CD4-positive, CD25-positive, alpha-beta regulatory T cell (primary cell): ENCODE measurements at places on chromosomes 7 and 10. TPM values are rescaled to one million over a fixed set of nuclear protein-coding genes. Genes with fewer than 3 reads are reported as not detected.
A peak's percentile ranks its signal among the peaks of the same experiment; 100 is the strongest.

Gene ZNF212
- polyA plus RNA-seq = 3.3 TPM

Gene SLC26A3
- polyA plus RNA-seq = 0.26 TPM

Gene FBXO24
- 0.26 TPM for polyA plus RNA-seq

Gene CCL24
- not detected for polyA plus RNA-seq

Gene TMEM196
- polyA plus RNA-seq = not detected

Gene CELF2
- polyA plus RNA-seq = 140 TPM

Gene POLR2J3
- 19.9 TPM for polyA plus RNA-seq

Gene FKBP9
- polyA plus RNA-seq = 0.07 TPM

Gene KIN
- 5.5 TPM for polyA plus RNA-seq

GRCh38 chr10:102870221-102870620 is 951 bp downstream of the AS3MT start:
- H3K27me3 ChIP-seq = peaks cover 10% of the 10 kb centered on the region
- no peak for DNase-seq
- peaks cover under 1% of the 10 kb centered on the region for H3K36me3 ChIP-seq
- no peak overlapping the region for H3K4me3 ChIP-seq
- H3K27ac ChIP-seq = no peak overlapping the region
- peaks cover 6% of the 10 kb centered on the region for H3K4me1 ChIP-seq

- peaks cover 3% of the 10 kb centered on the region for H3K27me3 ChIP-seq
- H3K4me1 ChIP-seq = no peaks in the 10 kb centered on the region
- DNase-seq = no peak
- H3K27ac ChIP-seq = no peak overlapping the region
- no peak overlapping the region for H3K4me3 ChIP-seq
These were observed 19.9 kb upstream of the GIMAP8 start for GRCh38 chr7:150430465-150431085.

GRCh38 chr10:71771821-71772617 is 1.3 kb downstream of the VSIR start:
- no peak for DNase-seq
- H3K4me3 ChIP-seq = peak overlapping the region; percentile 98
- H3K36me3 ChIP-seq = peaks cover 19% of the 10 kb centered on the region

GRCh38 chr7:23380556-23380955 is 81.4 kb downstream of the MALSU1 start:
- no peak for DNase-seq
- no peak overlapping the region for H3K27ac ChIP-seq
- H3K27me3 ChIP-seq = peaks cover 4% of the 10 kb centered on the region
- H3K36me3 ChIP-seq = no peaks in the 10 kb centered on the region
- no peak overlapping the region for H3K4me3 ChIP-seq

DNA sequence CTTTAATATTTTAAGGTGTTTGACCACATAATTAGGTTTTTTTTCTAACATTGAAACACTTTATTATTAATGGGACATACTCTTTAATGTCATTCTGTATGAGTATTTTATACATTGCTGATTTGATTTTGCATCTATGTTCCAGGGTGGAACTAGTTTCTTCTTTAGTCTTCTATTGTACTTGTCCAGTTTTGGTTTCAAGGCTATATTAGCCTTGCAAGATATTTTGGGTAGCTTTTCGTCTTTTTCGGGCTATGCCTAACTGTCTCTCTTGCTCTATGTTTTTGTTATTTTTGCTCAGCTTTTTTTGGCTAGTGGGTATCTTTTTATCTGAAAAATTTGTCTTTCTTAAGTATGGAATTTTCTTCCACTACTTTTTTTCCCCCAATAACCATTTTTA is 38.7 kb upstream of the MKX start:
- H3K27me3 ChIP-seq = no peaks in the 10 kb centered on the region
- no peak overlapping the region for H3K27ac ChIP-seq
- H3K4me1 ChIP-seq = no peaks in the 10 kb centered on the region
- no peaks in the 10 kb centered on the region for H3K36me3 ChIP-seq
- DNase-seq = no peak

DNA sequence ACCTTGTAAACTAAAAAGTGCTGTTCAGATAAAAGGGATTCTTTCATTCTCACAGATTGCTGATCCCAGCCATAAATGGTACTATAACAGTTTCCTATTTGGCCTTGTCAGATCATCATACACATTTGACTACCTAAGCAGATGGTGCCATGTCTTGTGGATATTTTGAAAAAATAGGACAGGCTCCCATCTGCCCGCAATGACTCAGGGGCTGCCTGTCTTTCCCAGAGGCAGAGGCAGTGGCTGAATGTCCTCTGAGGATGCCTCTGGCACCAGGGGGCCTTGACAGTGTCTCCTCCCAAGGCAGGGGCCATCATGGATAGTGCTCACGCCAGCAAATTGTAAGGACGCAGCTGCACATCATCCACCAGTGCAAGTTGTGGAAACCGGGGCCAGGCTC is 323.0 kb upstream of the PODXL start:
- H3K36me3 ChIP-seq = no peaks in the 10 kb centered on the region
- H3K4me3 ChIP-seq = no peak overlapping the region
- H3K27ac ChIP-seq = no peak overlapping the region
- no peak for DNase-seq
- H3K4me1 ChIP-seq = no peaks in the 10 kb centered on the region
- H3K27me3 ChIP-seq = no peaks in the 10 kb centered on the region

DNA sequence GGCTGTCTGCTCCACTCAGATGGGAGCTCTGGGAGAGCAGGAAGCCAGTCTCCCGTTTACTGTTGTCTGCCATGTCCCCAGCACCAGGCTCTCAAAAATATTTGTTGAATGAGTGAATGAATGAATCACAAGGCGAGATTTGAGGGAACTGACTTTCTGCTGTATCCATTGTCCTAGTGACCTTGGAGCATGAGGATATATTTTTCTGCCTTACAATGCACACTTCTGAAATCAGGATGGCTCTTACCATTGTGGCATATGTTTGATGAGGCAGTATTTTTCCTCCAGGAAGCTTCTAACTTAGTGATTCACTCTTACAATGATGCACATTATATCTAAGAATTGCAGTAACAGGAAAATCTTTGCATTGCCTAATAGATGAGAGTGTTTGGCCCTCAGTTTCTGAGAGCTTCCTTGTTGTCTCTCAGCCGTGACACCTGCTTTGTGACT is 136.4 kb downstream of the RPS24 start:
- DNase-seq = no peak
- H3K4me1 ChIP-seq = no peaks in the 10 kb centered on the region
- no peaks in the 10 kb centered on the region for H3K27me3 ChIP-seq
- H3K27ac ChIP-seq = no peak overlapping the region
- no peak overlapping the region for H3K4me3 ChIP-seq

GRCh38 chr7:117435475-117436043 is 8.3 kb upstream of the ASZ1 start:
- no peak for DNase-seq
- no peak overlapping the region for H3K4me3 ChIP-seq
- no peak overlapping the region for H3K27ac ChIP-seq
- H3K4me1 ChIP-seq = no peaks in the 10 kb centered on the region

DNA sequence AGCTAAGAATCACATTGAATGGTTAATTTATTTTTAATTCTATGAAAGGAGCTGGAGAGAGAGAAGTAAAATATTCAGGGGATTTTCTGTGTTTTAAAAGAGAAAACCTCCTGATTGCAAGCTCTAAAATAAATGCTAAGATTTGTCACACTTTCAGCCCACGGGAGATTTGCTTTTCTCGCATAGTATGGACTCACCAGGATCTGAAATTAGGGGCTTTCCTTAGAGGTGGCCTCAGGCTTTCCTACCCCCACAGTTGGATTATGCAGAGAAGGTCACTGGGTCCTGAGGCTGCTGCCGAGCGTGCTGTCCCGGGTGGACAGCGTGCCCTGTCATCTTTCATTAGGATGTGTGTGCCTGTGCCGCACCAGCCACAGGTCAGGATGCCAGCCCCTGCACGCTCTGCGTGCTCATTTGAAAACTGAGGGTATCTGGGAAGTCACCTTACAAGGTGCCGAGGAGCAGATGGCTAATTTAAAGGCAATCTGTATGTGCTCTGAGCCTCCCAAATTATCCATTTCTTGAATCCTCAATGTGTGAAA is 258.8 kb downstream of the CELF2 start:
- no peak for DNase-seq
- no peak overlapping the region for H3K4me3 ChIP-seq
- peaks cover 5% of the 10 kb centered on the region for H3K4me1 ChIP-seq
- H3K27me3 ChIP-seq = no peaks in the 10 kb centered on the region

DNA sequence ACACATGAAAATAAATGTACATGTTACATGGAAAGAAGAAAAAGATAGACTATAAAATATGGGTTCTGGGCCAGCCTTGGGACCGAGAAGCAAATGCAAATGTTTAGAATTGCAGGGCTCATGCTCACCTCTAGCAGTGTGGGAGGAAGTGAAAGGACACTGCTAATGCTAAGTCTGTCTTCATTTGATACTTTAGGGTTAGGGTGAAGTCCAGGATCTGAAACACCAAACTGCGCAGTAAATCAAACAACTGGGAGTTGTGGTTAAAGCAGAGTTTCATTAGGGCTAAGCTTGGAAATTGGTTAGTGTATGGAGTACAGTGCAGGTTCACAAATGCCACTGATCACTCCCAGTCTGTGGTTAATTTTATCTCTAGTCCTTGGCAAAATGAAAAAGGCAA is 73.2 kb upstream of the PDK4 start:
- H3K4me3 ChIP-seq = no peak overlapping the region
- no peaks in the 10 kb centered on the region for H3K4me1 ChIP-seq
- H3K27ac ChIP-seq = no peak overlapping the region
- no peaks in the 10 kb centered on the region for H3K36me3 ChIP-seq
- H3K27me3 ChIP-seq = no peaks in the 10 kb centered on the region

DNA sequence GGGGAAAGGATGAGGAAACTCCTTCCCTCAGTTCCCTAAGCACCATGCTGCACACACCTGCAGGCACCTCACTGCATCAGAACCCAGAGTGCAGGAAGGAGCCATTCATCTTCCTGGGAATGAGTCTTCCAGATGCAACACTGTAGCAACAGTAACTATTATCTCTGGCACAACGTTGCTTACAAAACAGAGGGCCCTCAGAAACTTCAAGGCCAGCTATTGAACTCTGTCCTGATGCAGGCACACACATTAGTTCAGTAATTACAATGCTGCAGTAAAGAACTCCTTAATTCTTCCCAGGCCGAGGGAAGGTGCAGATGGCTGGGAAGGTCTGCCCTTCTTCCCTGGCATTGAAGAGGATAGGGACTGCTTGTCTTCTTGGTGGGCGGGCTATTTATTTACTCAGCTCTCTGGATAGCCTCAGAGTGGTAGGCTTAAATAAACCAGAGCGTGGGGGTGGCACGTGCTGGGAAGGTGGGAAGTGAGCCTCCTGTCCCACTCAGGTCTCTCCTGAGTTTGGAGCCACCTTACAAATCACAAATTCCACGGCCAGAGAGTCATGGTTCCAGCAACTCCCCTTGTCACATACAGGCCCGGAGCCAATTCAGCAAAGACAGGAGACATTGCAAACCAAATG is 125.1 kb upstream of the JCAD start:
- no peak for DNase-seq
- no peaks in the 10 kb centered on the region for H3K4me1 ChIP-seq
- H3K27me3 ChIP-seq = no peaks in the 10 kb centered on the region
- no peak overlapping the region for H3K4me3 ChIP-seq
- no peak overlapping the region for H3K27ac ChIP-seq
- no peaks in the 10 kb centered on the region for H3K36me3 ChIP-seq

- H3K27me3 ChIP-seq = no peaks in the 10 kb centered on the region
- no peaks in the 10 kb centered on the region for H3K36me3 ChIP-seq
- H3K4me3 ChIP-seq = no peak overlapping the region
- DNase-seq = no peak
- H3K27ac ChIP-seq = no peak overlapping the region
These were observed 38.6 kb upstream of the ARL4A start for GRCh38 chr7:12648704-12649261.

GRCh38 chr7:6419310-6419773 is 28.4 kb downstream of the DAGLB start:
- DNase-seq = no peak
- H3K27ac ChIP-seq = no peak overlapping the region
- peaks cover 29% of the 10 kb centered on the region for H3K36me3 ChIP-seq
- no peaks in the 10 kb centered on the region for H3K27me3 ChIP-seq
- no peak overlapping the region for H3K4me3 ChIP-seq

- H3K4me3 ChIP-seq = no peak overlapping the region
- H3K36me3 ChIP-seq = no peaks in the 10 kb centered on the region
- no peaks in the 10 kb centered on the region for H3K27me3 ChIP-seq
- no peaks in the 10 kb centered on the region for H3K4me1 ChIP-seq
These were observed 21.5 kb upstream of the AKR1C1 start for GRCh38 chr10:4941540-4942330.

- no peaks in the 10 kb centered on the region for H3K4me1 ChIP-seq
- no peak for DNase-seq
- peaks cover 4% of the 10 kb centered on the region for H3K27me3 ChIP-seq
- H3K4me3 ChIP-seq = no peak overlapping the region
- H3K36me3 ChIP-seq = no peaks in the 10 kb centered on the region
These were observed 28.3 kb downstream of the PAX2 start for GRCh38 chr10:100773646-100774045.

- no peak overlapping the region for H3K27ac ChIP-seq
- no peaks in the 10 kb centered on the region for H3K36me3 ChIP-seq
- no peak overlapping the region for H3K4me3 ChIP-seq
- peaks cover 13% of the 10 kb centered on the region for H3K4me1 ChIP-seq
- DNase-seq = no peak
These were observed 224.3 kb downstream of the SFMBT2 start for GRCh38 chr10:7186387-7187018.

DNA sequence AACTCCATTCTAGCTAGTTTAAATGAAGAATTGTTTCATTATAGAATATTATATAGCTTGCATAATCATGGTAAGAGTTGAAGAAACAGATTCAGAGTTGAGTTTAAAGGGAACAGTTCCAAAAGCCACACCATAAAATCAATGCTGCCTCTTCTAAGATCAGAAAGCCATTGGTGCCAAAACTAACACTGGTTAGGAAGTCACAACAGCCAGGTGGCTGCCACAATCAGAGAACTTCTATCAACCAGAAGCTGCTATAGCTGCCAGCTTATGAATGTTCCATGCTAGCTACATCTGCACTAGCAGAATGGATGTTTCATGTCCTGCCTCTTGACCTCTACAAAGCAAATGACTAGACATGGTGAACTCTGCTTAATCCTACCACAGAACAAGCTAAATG is 583.1 kb upstream of the LRRN3 start:
- H3K4me3 ChIP-seq = no peak overlapping the region
- no peaks in the 10 kb centered on the region for H3K36me3 ChIP-seq
- H3K27me3 ChIP-seq = no peaks in the 10 kb centered on the region
- no peak overlapping the region for H3K27ac ChIP-seq
- H3K4me1 ChIP-seq = no peaks in the 10 kb centered on the region

DNA sequence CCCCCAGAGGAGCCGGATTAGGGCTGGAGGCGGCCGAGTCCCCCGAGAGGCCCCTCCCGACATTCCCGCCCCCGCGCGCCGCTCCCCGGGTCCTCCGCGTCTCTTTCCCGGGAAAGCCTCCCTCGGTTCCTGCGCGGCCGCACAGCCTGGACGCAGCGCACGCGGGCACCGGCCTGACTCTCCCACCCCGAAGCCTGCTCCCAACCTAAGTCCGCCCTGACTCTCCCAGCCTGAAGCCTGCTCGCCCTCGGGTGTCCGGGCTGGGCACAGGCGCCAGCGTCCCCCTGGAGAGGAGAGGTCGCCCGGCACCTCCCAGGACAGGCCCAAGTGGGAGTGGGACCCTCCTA is 441 bp upstream of the VENTX start:
- no peak overlapping the region for H3K27ac ChIP-seq
- DNase-seq = no peak
- H3K4me3 ChIP-seq = no peak overlapping the region
- H3K4me1 ChIP-seq = peaks cover 40% of the 10 kb centered on the region
- peaks cover 5% of the 10 kb centered on the region for H3K27me3 ChIP-seq

GRCh38 chr10:76085817-76086167 is 654.4 kb downstream of the LRMDA start:
- H3K36me3 ChIP-seq = no peaks in the 10 kb centered on the region
- H3K4me3 ChIP-seq = no peak overlapping the region
- H3K27ac ChIP-seq = no peak overlapping the region

- no peaks in the 10 kb centered on the region for H3K36me3 ChIP-seq
- no peak for DNase-seq
- no peaks in the 10 kb centered on the region for H3K27me3 ChIP-seq
- H3K27ac ChIP-seq = no peak overlapping the region
These were observed 75.2 kb upstream of the CELF2 start for GRCh38 chr10:10942441-10942840.
